HuH-7.5 (cell line): ENCODE measurements at places on chromosomes 6 and 20.

DNA sequence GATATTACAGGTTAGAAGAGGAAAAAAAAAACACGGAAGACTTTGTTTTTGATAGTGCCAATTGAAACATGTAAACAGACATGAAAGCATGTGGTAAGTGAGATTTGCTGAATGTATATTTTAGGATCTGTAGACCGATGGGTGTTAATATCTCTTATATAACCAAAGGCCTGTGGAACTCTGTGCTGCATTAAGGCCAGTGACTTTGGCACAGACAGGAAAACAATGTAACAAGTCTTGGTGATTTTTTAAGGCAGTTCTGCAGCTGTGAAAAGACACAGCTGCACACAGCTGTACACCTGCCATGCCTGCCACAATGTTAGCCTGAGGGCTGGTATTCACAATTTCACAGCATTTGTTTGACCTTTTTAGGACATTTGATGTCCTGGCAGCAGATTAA, 6.1 kb downstream of the SOBP start:
- DNase-seq: no peak

DNA sequence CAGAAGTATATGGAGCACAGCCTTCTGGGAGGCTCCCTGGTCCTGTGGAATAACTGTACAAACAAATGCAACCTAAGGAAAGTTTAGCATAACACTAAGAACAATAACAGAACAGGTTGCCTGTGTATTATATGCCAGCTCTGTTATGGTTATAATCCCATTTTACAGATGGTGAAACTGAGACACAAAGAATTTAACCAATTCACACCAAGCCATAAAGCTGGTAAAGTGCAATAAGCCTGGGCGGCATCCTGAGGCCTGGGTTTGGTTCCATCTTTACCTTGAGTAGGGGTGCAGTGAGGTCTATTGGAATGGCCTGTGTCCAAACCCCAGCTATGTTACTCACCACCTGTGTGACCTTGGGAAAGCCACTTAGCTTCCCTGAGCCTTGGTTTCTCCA, 14.7 kb upstream of the PACSIN1 start:
- DNase-seq: no peak

- DNase-seq: no peak
Measured at GRCh38 chr6:1439349-1439748, 50.0 kb downstream of the FOXF2 start.

- DNase-seq: peak; percentile 78
Measured at GRCh38 chr20:50855498-50856474, 60.9 kb downstream of the BCAS4 start.

- DNase-seq: no peak
Measured at GRCh38 chr6:129790785-129791184, 70.3 kb downstream of the TMEM244 start.

DNA sequence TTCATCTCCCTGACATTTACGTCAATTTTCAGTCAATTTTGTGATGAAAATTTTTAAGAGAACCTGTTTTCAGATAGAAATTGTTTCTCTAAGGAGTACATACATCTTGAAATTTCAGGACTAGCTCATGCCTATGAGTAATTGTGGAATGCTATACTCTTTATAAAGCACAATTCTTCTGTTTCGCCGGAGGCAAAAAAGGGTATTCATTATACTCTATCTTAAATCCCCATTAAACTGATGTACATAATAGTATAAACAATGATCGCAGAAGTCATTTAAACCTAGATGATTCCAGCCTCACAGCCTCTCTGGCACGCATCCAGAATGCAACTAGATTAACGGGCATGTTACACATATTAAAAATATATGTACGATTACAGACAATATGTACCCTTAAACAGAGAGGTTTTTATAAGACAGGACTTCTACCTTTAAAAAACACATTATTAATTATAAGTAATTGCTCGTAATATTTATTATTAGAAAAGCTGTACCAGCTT, 62.6 kb downstream of the NRSN1 start:
- no peak for DNase-seq

GRCh38 chr6:66376001-66376400, 669.0 kb upstream of the EYS start:
- no peak for DNase-seq
